ENCODE measurements at places on chromosomes 7 and 10. TPM values are rescaled to one million over a fixed set of nuclear protein-coding genes. Genes with fewer than 3 reads are reported as not detected.
A peak's percentile ranks its signal among the peaks of the same experiment; 100 is the strongest.

DNA sequence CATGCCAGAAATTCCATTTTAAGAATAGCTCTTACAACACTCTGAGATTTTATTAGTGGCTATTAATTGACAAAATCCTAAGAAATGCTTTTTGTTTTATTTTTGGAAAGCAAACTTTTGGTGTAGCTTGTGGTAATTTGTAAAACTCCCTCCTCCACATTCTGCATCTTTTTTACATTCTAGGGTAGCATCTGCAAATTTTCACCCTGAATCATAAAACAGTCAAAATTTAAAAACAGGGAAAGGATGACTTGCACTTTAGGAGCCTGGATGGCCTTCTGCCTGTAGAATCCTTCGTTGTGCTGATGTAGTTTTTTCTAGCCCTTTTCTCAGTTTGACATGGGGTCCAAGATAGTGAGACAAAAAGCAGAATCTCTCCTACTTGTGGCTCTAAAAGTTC, 316.1 kb downstream of the ADRA2A start:
- DNase-seq, result no peak

GRCh38 chr10:110042891-110043290, 35.1 kb downstream of the ADD3 start:
- DNase-seq, result no peak

SH2B2 gene
- 47.7 TPM for total RNA-seq

GRCh38 chr10:90989378-90989777, 68.5 kb upstream of the ANKRD1 start:
- no peak for DNase-seq

DNA sequence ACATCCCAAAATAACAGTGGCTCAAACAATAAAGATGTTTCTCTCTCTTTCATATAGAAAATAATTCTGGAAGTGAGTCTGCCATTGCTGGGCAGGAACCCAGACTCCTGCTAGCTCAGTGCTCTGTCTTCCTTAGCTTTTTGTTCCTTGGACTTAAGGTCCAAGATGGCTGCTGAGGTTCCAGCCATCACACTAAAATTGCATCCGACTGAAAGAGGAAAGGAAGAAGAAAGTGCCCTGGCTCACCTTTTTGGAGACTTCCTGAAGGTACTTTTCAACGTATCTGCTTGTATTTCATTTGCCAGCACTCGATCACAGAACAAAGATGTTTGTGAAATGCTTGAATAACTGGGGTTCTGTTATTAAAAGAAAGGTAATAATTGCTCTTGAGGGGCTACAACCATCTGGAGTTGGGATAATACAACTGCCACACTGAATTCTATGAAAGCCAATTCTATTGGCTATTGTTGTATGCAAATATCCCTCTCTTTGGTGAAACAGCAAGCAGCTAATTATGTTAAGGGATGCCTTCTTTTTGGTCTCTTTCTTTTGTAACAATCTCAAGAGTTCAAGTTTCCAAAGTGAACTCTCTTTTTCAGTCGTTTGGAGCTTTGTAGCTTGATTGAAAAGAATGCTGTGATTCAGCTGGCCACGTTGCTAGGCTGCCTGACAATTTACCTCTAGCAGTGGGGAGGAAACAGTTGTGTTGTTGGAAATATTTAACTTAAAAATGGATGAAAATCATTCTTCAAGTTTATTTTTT, 83.9 kb downstream of the BAMBI start:
- no peak for DNase-seq

DNA sequence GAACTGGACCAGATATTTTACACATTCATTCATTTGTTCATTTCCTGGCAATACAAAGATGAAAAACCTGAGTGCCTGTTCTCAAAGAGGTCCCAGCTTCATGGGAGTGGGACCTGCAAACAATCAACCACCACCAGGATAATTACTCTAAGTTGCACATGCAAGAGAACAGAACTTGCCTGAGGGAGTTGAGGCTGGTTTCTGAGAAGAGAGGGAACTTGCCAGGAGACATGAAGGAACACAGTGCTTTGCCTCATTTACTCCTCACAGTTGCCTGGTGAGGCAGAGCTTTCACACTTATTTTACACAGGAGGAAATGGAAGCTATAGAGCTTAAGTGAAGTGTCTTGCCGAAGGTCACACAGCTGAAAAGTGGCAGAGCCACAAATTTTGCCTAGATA, 170.1 kb downstream of the SORCS3 start:
- DNase-seq, result no peak

- no peak for DNase-seq
These were observed 8.0 kb downstream of the CDC14C start for GRCh38 chr7:48932126-48932910.

MNX1 gene
- not detected for total RNA-seq

ABCB4 gene
- total RNA-seq, result 45.0 TPM

SEM1 gene
- 27.5 TPM for total RNA-seq

SH2D4B gene
- total RNA-seq, result 0.12 TPM

DNA sequence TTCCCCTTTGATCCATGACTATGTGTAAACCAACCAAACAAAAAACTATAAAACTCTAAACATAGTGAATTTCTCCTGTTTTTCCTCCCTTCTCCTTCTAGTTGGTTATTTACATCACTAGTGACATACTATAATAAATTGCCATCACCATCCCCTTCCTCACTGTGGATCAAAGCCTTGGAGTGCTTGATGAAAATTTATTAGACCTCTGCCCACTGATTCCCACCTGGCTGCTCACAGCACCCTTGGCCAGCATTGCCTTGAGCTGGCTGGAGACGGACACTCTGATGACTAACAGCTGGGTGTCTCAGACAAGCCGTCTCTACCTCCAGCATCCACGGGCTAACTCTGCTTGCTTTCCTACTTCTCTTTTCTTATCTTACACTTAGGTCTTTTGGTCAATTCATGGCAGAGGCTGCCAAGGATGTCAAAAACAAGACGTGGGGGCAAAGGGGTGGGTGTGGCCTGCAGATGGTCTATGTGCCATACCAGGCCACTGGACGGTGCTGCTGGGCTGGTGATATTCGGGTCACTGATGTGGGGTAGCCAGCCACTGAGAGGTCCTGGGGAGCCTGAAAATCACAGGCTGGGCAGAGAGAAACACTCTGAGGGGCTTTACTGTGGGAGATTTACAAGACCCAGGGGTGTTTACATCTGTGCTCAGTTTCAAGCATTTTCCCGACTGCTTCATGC, 207.8 kb downstream of the TAX1BP1 start:
- no peak for DNase-seq

DNA sequence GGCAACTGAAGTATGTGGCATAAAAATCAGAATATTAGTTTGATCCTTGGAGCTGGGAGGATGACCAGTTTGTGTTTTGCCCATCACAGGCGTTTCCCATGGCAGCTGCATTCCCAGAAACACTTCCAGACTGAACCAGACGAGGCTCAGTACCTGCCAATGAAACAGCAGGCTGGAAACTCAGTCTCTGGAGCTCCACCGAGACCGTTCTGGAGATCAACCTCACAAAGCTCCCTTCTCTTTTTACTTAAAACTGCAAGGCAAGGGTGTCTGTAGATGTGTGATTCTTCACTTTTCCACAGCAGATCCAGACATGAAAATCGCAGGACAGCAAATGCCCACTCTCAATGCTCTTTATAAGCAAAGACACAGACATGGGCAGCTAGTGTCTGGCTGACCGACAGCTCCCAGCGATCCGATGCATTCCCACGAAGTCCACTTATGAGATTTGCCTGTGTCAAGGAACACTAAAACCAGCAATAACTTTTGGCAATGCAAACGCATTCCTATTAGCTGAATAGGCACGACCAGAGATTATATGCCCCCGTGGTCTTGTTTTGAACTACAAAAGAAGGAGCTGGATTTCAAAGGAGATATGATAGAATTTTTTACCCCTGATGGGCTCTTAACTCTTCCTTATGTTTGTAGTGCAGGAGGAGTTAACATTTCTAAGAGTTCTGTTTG, 72.6 kb downstream of the ADAM12 start:
- no peak for DNase-seq

GRCh38 chr7:74482197-74482467, 28.4 kb downstream of the GTF2IRD1 start:
- no peak for DNase-seq

DNA sequence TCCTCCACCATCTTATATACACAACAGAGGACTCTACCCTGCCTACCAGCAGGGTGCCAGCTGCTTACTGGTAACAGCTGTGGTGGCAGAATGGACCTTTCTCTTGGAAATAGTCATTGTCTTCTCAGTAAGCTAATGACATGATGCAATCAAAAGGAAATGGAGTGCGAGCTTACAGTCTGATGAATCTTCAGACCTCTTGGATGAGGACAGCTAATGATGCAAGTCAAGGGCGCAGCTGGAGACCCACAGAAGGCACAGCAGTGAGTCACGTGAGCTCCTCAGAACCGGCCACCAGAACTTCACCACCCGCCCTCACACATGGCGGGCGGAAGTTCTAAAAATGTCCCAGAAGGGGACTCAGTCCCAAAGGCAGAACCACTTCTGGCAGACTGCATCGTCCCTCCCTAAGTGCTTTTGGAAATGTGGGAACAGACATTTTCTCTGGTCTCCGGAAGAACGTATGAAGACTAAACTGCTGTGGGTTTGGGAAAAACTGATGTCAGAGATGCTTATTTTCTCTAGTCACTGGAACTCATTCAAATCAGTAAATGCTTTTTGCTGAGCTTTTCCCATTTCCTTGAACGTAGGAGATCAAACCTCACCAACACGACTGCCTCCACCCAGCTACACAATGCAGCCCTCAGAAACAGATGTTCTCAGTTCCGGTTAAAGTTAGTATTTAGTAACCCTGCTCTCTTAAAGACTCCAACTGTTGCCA, 96.4 kb downstream of the FAS start:
- no peak for DNase-seq

GRCh38 chr10:96978621-96979154, 146.6 kb downstream of the LCOR start:
- DNase-seq, result no peak

GRCh38 chr7:107995184-107996071, 7.5 kb downstream of the LAMB1 start:
- DNase-seq, result no peak

GRCh38 chr10:64265961-64266360, 744.8 kb downstream of the REEP3 start:
- no peak for DNase-seq

DNA sequence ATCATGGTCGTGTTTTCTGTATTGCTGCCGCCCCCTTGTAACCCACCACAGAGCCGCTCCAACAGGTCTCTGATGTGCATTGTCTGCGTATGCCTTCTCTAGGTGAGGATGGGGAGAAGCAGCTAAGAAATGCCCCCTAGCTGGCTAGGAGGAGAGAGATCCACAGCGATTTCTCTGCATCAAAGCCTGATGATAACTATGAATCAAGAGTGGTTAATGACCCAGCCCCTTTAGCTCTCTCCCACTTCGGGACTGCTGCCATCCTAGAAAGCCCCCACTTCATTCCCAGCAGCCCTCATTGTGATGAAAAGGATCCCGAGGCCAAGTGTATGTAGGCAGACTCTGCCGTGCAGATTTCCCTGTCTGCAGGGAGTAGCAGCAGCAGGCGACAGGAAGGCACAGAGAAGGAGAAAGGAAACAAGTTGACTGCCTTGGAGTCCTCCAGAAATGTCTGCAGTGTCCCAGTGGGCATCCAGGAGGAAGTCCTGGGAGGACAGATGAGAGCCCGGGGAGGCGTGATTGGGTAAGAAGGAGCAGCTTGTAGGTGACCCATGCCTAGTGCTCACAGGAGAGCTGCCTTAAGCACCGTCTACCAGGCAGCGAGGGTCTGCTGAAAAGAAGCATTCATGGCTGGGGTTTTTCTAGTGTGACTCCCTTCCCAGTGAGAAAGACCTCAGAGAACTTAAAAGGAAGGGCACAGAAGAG, 2.9 kb downstream of the PLXNA4 start:
- no peak for DNase-seq

DNA sequence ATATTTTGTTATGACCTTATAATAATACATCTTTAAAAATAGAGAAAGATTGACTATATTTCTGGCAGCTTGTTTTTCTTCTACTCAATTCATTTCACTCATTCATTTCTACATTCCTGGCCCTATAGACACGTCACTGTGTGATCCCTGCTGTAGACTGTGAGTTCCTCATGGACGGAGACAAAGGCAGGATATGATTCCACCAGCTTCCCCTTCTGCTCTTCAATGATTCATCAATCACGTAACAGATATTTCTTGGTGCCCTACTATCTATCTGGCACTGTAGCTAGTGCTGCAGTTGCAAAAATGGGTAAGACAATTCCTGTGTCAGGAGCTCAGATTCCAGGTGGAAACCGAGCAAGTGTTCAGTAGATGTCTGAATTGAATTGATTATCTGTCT, 415.0 kb downstream of the SFMBT2 start:
- DNase-seq, result no peak

GRCh38 chr7:40866601-40867000, 731.8 kb downstream of the SUGCT start:
- DNase-seq, result no peak

- peak; percentile 9 for DNase-seq
These were observed 904 bp downstream of the R3HCC1L start for GRCh38 chr10:98135222-98135899.

DNA sequence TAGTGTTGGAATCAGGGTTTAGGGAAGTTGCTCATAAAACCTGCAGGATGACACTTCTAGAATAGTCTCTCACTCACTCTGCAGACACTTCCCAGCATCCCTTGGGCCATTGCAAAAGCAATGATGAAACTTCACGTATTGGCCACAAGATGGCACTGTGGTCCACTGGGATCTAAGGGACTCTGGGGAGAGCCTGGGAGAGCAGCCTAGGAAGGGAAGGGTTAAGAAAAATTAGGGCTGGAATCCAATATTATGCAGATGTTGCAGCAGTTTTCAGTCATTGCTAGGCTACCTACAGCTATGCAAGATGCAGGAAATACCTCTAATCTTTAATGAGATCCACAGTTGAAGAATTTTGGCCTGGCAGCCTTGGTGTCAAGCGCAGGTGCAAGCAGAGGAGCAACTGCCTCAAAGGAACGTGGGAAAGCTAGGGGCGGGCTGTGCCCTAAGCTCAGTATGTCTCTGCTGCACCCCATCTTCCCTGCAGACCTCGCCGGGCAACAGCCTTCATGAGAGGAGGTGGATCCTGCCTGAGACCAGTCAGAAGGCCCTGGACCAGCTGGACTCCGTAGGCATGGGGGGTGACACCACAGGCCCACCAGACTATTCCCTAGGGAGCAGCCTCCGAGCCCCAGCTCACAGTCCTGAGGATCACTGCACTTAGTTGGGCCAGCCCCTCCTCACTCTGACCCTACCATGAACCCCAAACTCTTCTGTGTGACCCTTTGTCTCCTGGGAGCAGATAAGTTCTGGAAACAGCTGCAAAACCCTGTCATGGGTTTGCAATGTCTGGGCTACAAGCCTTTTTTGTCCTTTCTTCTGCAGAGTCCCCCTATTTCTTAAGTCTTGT, 127.9 kb upstream of the PRSS58 start:
- peak; percentile 30 for DNase-seq

GRCh38 chr10:66538371-66538770, 387.5 kb upstream of the LRRTM3 start:
- no peak for DNase-seq

DNA sequence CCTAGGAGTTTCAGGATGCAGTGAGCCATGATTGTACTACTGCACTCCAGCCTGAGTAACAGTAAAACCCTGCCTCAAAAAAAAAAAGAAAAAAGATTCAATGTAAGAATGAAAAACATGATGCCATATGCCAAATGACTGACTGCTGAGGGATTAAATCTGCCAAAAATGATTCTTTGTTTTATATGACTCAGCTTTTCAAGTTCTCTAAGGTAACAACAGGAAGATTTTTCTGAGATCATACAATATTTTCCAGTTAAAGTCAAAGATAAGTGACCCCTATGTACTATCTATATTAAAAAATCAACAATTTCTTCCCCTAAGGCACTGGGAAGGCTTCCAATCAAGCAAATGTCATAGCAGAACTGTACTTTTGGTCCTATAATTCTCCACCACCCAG, 271.2 kb upstream of the IMMP2L start:
- DNase-seq, result no peak

TFEC gene
- 33.1 TPM for total RNA-seq

Measured in B cell (primary cell).